ENCODE measurements at places on chromosomes 1 and 21.
A peak's percentile ranks its signal among the peaks of the same experiment; 100 is the strongest.

DNA sequence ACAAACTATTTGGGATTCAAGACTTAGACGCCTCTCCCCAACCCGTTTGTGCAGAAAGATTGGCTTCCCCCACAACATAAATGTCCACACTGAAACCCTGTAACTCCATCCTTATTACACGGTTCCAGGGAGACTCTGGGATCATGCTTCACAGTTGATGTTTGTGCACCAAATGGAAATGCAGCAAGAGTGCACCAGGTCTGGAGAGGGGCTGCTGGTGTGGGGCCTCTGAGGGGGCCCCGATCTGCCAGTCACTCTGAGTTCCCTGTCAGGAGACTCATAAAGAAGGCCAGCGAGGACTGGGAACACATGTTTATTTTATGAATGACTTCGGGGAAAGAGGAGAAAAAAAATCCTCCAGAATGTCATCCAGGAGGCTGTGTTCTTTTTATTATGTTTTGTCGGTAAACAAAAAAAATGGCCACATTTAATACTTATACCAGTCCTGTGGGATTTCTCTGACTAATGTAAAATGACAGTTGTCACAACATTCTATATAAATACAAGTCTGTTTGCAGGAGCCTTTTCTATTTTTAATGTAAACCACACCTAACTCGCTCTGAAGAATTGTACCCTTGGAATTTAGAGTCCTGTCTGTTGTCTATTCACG is 439.1 kb upstream of the VAMP3 start:
- DNase-seq, result peak; percentile 20

DNA sequence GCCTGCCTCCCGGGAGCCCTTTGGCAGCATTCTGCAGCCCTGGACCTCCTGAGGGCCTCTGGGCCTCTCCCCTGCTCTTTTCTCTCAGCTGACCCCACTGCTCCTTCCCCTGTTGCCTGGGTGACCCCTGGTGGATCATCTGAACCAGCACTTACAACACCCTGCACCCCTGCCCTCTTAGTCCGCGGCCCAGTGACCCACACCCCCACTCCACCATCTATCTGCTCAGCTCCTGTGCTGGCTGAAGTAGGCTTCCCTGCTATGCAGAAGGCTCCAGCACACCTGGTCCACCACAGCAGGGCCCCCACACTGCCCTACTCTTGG is 74.0 kb downstream of the DMRTA2 start:
- no peak for DNase-seq

GRCh38 chr1:22969304-22969709 is 3.4 kb downstream of the LACTBL1 start:
- no peak for DNase-seq

GRCh38 chr1:58862728-58863385 is 79.0 kb upstream of the JUN start:
- no peak for DNase-seq

DNA sequence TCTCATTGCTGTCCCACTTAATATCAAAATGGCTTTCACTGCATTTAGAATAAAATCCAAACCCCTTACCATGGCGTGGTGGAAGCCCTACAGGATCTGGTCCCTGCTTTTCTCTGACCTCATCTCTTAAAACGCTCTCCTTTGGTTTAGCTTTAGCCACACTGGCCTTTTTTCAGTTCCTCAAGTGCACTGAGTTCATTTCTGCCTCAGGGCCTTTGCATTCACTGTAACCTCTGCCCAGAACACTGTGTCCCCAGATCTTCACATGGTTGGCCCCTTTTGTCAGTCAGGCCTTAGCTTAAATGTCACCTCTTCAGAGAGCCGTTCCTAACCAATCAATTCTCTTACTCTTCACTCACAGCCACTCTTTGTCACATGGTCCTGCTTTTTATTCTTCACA is 21.5 kb downstream of the BCL9 start:
- DNase-seq, result no peak

GRCh38 chr1:88150330-88150729 is 533.7 kb upstream of the PKN2 start:
- no peak for DNase-seq

DNA sequence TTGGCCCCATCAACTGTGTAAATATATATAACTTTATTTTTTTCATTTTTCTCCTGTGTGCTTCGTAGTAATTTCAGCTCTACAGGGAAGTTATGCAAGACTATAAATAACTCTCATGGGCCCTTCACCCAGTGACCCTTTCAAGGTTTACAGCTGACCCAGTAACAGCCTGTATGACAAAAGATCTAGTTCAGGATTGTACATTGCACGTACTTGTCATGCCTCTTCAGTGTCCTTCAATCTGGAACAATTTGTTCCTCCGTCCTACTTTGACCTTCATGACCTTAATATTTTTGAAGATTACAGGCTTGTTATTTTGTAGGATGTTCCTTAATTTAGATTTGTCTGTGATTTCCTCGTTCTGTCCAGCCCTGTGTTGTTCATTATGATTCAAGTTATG is 40.5 kb downstream of the BRINP2 start:
- DNase-seq, result no peak

GRCh38 chr21:37982496-37983318 is 66.5 kb upstream of the KCNJ6 start:
- DNase-seq, result no peak

DNA sequence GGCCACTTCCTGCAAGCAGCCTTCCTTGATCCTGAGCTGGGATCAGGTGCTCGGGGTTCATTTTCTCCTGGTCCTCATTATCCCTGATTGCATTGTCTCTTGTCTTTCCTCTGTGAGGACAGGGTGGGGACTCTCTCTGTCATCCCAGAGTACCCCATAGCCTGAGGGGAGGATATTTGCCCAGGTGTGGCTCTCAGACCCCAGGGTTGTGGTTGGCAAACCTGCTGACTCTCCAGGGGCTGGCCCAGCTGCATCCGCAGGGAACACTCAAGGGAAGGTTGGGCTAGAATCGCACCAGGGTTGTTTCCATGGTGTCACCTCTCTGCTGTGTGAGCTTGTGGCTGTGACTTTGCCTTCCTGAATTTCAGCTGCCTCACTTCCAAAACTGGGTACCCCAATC is 276.8 kb upstream of the C1orf174 start:
- no peak for DNase-seq

DNA sequence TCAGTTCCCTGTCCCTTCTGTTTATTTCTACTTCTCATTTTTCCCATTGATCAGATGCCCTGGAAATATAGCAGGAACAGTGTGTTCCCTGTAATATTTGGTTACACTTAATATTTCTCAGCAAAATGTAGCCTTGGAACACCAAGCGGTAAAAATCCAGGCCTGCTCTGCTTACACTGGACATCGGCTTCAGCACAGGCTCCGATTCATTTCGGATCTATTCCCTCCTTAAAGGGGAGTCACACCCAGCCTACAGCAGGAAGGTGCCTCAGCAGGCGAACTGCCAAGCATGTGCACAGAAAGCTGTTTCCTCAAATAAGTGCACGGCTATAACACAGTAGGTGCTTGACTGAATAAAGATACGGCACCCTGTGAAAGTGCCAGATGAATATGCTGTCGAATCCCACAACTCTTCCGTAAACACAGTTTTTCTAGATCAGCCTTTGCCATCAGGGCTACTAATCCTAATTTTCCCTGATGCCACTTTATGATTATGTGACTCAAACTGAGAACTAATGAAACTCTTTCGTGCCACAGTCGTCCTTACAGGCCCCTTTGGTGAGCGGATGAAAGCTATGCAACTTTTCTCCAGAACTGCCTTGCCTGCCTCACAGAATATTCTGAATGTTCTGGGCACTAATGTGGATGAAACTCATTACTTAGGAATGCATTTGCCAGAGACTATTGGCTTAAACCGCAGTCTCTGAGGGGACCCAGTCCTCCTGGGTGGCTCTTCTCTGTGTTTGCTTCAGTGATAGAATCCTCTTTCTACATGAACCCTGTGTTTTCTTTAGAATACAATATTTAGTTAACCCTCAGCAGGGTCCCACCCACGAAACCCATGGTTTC is 275.5 kb upstream of the RUNX1 start:
- no peak for DNase-seq

DNA sequence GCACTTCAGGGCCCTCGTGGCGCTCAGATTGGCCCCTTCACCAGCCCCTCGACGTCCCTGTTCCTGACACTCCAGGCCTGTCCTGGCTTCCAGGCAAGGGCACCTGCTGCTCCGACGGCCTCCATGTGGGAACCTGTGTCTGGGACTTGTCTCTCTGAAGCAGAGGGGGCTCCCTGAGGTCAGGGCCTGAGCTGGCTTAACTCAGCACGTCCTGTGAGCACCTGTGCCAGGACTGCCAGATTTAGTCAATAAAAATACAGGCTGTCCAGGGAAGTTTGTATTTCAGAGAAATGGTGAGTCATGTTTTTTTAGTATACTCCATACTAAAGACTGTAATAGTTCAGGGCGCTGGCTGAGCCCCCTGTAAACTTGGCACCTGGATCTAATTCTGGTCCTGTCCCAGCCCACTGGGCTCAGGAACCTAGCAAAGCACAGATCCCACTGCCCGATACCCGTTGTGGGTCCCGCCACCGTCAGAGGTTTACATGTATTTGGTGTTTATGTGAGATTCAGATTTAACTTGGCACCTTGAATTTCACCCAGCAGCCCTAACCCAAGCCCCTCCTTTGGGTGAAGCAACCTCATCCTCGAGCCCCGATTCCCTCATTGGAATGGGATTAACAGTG is 109.9 kb upstream of the IFFO2 start:
- DNase-seq, result no peak

DNA sequence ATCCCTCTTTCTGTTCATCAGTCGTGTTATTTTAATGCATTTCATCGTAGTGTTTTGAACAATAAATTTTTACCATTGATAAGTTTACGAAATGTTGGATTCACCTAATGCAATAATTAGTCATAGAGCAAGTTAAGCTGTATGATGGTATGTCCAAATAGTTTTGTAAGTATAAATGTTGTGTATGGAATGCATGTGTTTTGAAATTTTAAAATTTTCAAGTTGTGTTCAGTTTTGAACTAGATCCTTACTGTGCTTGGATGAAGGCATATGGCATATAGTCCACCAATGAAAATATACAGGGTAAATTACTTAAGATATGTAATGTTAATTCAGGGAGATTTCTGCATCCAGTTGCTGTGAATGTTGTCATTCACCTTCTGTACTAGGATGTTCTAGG is 2.3 kb downstream of the ZMYM4 start:
- DNase-seq, result no peak

DNA sequence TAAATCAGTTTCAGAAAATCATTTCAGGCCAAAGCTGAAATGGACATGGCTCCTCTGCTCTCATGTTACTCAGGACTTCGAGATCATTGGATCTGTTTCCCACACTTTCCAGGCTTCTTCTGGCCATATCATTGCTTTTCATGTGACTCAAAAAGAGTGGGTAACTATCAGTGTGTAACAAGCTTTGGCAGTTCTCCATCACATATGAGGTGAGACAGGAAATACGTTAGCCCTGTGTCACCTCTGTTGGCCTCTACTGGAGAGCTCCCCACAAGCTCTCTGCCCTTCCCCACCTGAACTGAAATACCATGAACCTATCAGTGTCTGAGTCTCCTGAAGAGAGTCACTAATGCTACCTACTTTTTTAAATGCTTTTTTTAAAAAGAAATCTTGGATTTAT is 128.2 kb downstream of the LBR start:
- no peak for DNase-seq

GRCh38 chr1:17630048-17630830 is 90.7 kb downstream of the ARHGEF10L start:
- DNase-seq, result no peak

Data from T47D (cell line).